Suppressor macrophage treated with lipopolysaccharide for 1 hour (primary cell): ENCODE measurements at places on chromosomes 7 and 10.

DNA sequence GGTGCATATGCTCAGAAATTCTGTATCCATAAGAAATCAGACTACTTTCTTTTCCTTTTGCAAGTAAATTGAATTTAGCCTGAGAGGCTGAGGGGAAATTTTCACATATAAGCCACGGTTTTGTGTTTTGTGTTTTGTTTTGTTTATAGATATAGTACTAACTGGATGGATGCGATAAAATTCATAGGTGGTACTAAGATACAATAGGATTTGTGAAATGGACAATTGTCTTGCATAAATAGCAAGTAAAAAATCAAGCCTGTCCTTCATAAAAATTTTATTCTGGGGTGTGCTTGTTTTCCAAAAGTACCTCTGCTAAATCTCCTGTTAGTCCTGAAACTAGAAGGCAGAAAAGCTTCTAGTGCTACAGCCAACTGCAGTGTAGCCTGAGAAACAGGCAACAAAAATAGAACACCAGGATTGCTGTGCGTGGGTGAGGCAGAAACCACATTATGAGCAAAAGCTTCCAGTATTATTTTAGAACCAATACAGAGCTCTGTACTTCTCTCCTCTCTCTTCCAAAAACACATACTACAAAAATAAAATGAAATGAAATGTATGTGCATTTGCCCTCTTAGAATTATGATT lies 634 bp upstream of the HDAC9 start:
- DNase-seq = peak; percentile 73

- no peak for DNase-seq
Observed at GRCh38 chr10:103819493-103819892, 35.9 kb downstream of the SH3PXD2A start.

GRCh38 chr10:98224996-98225395 lies 43.0 kb downstream of the LOXL4 start:
- DNase-seq = no peak

DNA sequence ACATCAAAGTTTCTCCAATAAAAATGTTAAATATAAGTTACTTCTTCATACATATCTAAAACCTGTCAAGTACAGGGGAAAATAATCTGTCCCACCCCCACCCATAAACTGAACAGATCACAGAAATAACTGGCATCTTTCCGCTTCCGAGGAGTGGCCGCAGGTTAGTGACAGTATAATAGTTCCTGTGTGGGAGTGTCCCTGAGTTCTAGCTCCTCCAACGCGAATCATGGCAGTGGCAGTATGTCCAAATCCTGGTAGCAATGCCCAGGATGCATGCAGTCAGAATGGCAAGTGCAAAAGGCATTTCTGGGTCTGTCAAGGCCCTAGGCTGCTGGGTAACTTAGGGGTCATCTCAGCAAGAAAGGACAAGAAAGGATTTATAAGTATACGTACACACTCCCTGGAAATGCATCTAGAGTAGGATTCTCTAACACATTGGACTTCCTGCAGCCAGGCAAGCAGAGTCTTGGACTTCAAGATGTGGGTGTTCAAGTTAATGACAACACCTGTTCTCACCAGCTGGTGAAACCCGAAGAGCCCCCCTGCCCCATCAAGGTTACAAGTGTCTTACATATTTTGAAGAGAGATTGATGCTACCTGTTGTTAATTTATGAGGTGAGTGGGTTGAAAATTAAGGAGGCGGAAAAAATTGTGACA lies 94.4 kb upstream of the COL1A2 start:
- no peak for DNase-seq

GRCh38 chr10:10208196-10208595 lies 809.5 kb upstream of the CELF2 start:
- DNase-seq = no peak

DNA sequence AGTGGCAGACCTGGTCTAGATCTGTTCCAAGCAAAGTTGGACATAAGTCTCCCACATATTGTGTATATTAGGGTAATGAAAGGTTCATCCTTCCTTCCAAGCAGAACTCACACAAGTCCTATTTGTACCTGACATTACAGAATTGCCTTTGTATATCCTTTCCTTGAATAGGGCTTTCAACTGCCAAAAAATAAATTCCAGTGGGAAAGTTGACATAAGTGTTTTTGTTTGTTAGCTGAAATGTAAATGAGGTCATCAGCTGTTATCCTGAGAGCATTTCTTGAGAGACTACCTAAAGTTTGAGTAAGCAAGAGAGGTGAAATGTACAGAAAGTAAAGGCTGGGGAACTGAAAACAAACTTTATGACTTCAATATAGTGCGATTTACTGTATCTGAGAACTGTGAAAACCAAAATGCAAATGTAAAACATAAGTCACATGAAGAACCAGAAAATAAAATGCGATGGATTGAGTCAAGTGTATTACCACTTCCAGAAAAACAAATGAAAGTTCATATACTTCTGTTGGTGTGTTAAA lies 527.3 kb upstream of the SEMA3D start:
- DNase-seq = no peak

DNA sequence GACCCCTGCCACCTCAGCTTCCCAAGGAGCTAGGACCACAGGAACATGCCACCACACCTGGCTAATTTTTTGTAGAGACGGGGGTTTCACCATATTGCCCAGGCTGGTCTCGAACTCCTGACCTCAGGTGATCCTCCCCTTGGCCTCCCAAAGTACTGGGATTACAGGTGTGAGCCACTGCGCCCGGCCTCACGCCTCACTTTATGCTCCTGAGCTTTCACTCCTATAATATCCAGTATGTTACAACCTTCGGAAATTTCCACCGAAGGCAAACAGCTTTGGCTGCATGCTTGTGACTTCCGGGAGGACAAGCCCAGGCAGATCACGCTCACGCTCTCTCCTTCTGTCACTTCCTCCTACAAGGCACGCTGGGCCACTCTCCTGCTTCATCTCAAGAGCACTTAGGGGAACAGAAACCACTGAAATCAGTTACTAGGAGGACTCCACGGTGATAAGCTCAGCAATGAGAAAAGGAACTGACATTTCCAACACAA lies 4.4 kb upstream of the MAD1L1 start:
- peak; percentile 91 for DNase-seq

DNA sequence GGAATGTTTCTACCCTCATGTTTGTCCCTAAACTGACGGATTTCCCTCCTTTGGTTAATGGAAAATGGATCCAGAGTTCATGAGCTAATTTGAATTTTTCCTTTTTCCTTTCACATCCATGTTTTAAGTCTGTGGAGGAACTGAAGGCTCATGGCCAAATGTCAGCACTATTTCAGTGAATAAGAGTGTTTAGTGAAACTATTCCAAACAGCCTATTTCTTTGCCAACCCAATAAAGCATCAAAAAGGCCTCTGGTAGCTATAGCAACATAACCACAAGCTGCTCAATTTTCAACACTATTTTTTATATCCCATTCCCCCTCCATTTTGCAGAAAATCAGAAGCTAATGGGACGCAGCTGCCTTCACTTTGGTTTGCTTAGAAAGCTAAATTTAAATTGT lies 1454.1 kb downstream of the GATA3 start:
- DNase-seq = no peak

DNA sequence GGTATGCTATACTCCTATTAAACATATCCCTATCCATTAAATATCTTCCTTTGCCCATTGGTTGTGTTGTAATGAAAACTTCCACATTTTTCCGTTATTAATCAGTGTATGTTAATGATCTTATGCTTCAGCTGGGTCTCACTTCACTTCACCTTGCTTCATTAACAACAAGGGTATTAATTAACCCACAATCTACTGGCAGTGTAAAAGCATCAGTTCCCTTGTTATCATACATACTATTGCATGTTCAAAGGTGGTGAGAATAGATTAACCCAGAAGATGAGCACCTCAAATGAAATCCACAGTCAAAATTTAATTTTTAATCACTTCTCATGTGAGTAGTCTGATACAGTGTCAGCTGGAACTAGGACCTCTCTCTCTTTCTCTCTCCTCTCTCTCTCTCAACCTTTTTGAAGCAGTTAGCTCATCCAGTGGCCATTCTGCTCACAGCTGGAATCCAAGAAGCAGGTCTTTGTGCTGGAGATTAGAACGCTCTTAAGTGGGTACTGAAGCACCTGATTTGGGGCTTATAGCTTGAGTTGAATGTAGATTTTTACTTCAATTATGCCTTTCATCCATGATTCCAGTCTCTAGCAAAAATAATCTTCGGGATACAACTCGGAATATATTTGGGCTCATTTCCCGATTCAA lies 172.3 kb downstream of the RAPGEF5 start:
- no peak for DNase-seq

- no peak for DNase-seq
Observed at GRCh38 chr10:108422286-108422685, 1257.8 kb upstream of the SORCS1 start.

GRCh38 chr10:53358536-53358935 lies 586.0 kb upstream of the MBL2 start:
- no peak for DNase-seq

DNA sequence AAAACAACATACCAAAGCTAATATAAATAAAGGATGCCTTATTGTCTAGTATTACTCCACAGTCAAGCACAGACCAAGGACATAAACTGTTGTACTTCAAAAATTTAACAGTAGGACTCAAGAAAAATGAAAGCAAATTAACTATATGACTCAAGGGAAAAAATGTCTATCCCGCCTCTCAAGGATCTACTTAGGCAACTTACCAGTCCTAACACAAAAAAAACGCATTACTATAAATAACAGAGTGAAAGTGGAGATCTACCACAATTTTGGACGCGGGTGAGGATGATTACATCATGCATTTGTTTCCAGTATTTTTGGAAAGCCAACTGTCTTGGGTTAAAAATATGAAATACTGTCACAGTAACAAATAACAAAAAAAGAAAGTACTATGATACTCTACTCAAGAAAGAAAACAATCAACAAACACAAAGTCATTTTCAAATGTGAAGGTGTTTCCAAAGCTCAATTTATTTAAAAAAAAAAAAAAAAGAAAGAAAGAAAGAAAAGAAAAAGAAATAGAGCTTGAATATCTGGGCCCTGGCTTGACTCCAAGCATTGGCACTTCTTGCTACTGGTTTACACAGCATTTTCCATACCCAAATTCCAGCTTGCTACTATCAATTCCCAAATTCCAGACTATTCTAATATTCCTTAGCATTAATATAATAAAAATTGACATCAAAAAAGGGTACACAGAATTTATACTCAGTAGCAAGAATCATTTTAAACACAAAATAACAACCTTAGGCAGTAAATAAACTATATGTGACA lies 99.4 kb downstream of the RSU1 start:
- DNase-seq = no peak

DNA sequence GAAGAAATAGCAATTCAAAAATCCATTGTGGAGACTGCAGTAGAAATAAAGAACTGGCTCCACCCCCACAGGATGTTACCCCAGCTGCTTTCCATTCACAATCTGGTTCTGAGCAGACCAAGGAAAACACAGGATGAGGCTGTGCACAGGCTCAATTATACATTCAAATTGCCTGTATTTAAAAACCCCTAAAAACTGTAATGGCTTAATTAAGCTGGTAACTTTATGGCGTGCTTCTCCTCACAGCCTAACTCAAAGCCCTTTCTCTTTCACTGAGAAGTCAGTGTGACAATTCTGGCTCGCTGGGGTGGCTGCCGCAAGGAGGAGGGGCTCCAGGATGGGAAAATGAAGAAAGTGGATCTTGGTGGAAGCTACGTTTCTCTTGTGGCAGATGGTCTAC lies 1191.1 kb downstream of the SORCS1 start:
- no peak for DNase-seq

- DNase-seq = no peak
Observed at GRCh38 chr10:114704679-114705078, 46.6 kb upstream of the ABLIM1 start.
